ENCODE measurements at places on chromosomes 11 and 22. TPM values are rescaled to one million over a fixed set of nuclear protein-coding genes. Genes with fewer than 3 reads are reported as not detected.

Gene TPH1
- total RNA-seq: 0.56 TPM

Gene TPBGL
- 0.17 TPM for total RNA-seq

Gene MMP13
- total RNA-seq: not detected

Gene GLYAT
- not detected for total RNA-seq

Gene KRTAP5-9
- total RNA-seq: 0.24 TPM

Gene OR51B4
- not detected for total RNA-seq

Gene OR51E1
- not detected for total RNA-seq

Gene APOBEC3G
- 110 TPM for total RNA-seq

Gene PPP2R5B
- total RNA-seq: 18.6 TPM

Gene JAML
- 53.1 TPM for total RNA-seq
